ENCODE measurements at places on chromosomes 7 and 10.

DNA sequence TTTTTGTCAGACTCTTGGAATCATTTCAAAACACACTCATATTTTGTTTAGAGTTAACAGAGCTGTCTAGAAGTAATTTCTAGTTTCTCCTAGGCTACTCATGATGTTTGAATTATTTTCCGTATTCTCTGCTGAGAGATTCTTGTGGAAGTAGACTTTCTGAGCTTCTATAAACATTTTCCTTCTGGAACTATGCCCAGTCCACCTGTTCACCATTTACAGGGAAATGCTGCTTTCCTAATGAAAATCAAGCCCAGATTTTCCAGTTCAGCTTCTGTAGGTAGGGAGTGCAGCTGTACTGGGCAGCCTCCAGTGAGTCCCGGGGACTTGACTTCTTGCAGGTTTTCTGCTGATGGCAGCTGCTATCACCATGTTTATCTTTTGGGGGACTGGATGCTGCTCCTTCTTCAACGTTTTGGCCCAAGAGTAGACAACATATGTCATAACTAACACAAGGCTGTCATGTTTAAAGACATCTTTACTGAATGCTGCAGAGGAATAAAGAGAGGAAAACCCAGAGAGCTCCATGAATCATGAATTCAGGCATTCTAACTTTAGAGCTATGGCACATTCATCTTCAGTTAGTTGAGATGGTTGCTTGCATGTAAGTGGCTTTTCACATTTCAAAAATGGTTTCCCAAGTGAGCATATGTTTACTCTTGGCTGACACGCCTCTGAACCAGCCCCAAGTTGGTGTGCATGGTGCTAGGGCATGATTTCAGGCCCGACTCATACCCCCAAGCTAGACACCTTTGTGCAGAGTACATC lies 85.6 kb downstream of the SDK1 start:
- DNase-seq, result no peak

GRCh38 chr7:91098566-91098965 lies 165.7 kb upstream of the FZD1 start:
- DNase-seq, result peak; percentile 52

GRCh38 chr10:33434933-33435332 lies 100.5 kb upstream of the NRP1 start:
- no peak for DNase-seq

GRCh38 chr7:133016604-133017003 lies 65.3 kb downstream of the CHCHD3 start:
- no peak for DNase-seq

DNA sequence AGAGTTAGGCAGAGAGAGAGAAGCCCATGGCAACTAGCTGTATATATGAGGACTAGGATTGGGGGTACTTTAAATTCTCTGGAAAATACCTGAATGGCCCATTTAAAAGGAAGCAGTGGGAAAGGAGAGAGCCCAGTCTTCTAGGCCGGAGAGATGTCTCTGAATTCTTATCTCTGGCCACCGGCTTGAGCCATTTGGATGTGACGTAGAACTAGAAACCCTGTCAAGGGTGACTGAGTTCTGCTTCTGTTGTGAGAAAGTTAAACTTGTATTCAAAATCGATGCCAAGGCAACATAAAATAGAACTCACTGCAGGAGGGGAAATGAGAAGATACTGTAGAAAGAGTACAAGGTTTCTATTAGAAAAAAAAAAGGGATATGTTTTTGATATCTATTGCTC lies 6.3 kb upstream of the GSTK1 start:
- DNase-seq, result no peak

- no peak for DNase-seq
Observed at GRCh38 chr7:6536262-6537260, 14.7 kb downstream of the GRID2IP start.

DNA sequence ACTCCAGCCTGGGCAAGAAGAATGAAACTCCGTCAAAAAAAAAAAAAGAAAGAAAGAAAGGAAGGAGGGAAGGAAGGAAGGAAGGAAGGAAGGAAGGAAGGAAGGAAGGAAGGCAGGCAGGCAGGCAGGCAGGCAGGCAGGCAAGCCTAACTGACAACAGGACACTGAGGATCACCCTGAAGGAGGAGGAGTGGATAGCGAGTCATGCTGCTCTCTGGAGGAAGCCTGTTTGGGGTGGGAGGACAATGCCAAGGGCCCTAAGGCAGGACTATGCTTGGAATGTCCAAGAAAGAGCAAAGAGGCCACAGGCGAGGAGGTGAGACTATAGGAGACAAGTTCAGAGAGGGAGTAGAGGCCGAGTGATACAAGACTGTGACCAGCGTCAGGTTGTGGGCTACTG lies 107.0 kb upstream of the PARD3 start:
- no peak for DNase-seq

DNA sequence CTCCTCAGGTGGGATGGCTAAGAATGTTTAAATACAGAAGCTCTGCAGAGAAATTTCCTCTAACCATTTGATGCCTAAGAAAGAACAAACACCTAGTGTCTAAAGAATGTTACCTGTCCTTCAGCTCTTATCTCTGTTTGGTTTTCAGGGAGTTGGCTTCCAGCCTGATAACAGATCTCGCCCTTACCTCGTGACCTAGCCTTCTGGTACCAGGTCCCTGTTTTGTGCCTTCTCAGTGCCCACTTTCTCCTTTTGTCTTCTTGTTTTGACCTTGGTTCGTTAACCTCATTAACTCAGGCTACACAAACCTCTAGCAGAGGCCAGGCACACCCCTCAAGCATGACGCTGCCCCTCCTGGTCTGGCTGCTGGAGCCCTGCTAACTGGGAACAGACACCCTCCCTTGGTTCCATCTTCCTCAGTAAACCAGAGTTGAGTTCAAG lies 16.1 kb upstream of the RAB11FIP2 start:
- DNase-seq, result no peak
